ENCODE measurements at places on chromosomes 2 and 18.

DNA sequence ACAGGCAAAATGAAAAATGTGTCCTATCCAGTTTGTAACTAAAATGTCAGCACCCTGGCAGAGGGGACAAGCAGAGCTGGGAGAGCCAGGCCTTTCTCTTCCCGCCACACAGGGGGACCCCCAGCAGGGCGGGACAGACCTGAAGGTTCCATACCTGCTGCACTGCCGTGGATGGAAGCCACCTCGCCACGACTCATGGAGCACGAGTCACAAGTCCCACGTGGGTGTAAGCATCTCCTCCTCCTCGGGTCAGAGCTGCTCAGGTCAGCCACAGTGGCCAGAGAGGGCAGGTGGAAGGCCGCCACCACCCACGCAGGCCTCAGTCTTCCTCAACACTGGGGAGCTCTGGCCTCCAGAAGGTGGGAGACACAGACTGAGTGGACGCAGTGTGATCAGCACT lies 21.0 kb downstream of the C1QL2 start:
- no peak for DNase-seq

GRCh38 chr2:176206682-176207081 lies 18.2 kb downstream of the HOXD1 start:
- no peak for DNase-seq

DNA sequence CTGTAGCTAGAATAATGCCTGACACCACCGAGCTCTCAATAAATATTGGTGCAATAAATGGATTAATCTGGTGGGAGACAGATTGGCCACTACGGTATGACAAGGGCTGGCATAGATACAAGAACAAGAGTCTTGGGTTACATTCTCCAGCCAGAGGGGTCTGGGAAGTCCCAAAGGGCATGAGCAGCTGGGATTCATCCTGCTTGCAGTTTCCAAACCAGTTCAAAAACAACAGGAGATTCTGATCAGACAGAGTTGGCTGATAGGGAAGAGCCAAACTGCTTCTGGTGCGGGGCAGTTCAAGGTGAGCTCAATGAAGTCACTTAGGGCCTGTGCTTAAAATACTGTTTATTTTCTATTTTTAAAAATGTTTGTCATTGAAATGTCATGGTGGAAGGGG lies 266.9 kb downstream of the TNS1 start:
- no peak for DNase-seq

DNA sequence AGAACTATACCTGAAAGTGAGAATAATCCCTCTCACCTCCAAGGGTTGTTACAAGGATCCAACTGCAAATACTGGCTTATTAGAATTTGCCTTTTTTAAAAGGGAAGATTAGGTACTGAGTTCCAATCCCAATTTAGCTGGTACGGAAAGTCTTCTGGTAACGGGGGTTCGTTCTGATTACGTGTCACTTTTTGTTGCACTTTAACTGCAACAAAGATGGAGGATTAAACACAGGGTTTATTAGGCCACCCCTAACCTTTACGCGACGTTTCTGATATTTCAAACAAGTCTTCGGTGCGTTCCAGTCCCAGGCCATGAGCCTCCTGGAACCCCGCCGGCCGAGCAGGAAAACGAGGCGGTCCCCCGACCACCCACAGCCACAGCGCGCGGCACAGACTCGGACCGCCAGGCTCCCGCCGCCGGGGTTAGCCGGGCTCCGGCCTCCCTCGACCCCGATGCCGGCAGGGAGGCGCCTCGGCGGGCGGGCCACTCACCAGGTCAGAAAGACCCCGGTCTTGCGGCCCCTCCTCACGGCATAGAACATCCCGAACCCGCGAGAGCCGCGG lies 411 bp downstream of the RNASEH1 start:
- no peak for DNase-seq

GRCh38 chr2:151842830-151843690 lies 14.8 kb upstream of the ARL5A start:
- no peak for DNase-seq

DNA sequence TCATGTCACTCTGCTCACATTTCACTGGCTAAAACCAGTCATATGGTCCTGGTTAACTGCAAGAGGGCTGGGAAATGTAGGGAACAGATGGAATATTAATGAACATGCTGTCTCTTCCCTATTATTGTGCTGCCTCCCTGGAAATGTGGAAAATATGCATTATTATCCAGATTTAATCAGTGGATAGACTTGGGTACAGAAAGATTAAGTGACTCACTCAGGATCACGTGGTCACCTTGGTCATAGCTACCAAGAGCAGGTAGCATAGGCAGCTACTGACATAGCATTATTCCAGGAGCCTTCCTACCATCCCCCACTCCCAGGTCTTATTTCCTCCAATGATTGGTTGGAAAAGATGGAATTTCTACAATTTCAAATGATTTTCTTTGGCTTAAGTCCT lies 141.1 kb downstream of the HRH4 start:
- no peak for DNase-seq

DNA sequence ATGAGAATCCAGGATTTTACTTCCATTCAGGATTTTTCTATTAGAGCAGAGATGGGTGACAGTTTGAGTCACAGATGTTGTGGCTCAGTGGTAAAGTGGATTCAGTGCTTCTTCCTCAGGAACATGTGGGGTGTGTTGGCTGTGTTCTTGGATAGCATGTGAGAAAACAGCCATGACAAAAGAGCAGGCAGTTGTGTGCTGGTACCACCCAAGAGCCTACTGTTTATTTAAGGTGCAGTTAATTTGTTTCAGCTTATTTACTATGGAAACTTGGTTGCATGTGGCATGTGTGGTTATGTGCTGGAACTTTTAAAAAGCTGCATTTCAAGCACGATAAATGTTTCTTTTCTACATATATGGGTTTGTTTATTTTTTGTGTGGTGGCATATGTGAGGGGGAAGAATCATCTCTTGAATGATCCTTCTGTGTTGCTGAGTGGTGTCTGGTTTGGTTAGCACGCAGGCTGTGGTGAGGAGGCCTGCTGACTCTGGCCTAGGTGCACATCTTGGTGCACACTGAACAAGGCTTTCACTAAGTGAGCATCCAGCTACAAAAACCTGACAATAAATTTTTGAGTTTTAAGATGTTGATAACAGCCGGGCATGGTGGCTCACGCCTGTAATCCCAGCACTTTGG lies 67.3 kb downstream of the SPTBN1 start:
- DNase-seq = no peak

DNA sequence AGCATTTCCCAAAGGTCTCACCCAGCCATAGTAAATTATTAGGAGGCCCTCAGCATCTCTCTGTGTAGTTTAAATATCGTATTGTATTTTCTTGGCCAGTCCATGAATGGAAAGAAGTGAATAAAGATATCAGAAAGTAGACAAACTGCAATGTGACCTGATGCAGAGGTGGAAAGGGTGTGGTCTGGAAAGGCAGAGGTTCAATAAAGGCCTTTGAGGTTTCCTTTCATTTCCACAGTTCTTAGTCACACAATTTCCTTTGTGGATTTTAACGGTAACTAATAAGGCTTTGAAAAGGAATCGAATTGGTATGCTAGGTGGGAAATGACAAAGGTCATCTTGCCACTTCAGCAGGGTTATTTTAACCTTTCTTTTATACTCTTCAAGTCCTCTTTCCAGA lies 20.1 kb upstream of the WIPF1 start:
- no peak for DNase-seq

- no peak for DNase-seq
Measured at GRCh38 chr2:161033059-161033660, 127.1 kb upstream of the TANK start.

DNA sequence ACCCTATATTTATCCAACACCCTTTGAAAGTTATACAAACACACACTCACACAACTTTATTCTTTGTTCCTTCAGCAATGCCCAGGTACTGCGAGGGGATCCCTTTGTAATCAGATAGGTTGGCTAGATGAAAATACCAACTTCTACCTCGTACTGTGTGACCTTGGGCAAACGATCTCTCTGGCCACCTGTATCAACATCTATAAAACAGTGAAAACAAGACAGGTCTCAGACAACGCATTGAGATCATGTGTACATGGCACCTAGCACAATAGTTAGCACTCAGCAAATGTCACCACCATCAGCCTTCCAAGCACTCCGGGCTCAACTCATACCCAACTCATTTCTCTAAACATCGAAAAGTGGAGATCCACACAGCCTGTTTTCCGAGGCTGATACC lies 118.4 kb upstream of the PPP1CB start:
- no peak for DNase-seq

GRCh38 chr2:183866666-183867065 lies 731.7 kb upstream of the ZNF804A start:
- no peak for DNase-seq

- no peak for DNase-seq
Measured at GRCh38 chr18:24993628-24994027, 358.3 kb downstream of the ZNF521 start.

DNA sequence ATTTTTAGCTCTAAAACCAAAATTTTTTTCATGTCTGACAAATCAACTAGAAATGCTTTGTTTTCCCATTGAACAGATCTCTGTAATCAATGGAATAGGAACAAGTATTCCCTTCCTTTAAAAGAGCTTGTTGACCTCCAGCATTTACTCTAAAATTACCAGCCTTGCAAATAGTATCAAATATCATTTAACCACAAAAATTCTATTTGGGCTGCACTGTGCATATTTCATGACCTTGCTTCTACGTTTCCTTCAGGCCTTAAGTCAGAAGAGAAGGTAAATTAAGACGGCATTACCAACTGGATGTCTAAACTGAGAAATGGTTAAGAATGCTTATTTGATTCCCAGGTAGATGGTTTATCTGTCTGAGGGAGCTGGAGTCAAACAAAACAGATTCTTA lies 33.3 kb upstream of the NRXN1 start:
- no peak for DNase-seq

- DNase-seq = no peak
Measured at GRCh38 chr18:23990474-23991410, 23.8 kb upstream of the TTC39C start.

- DNase-seq = no peak
Measured at GRCh38 chr2:34831096-34831495, 1232.0 kb upstream of the FAM98A start.

DNA sequence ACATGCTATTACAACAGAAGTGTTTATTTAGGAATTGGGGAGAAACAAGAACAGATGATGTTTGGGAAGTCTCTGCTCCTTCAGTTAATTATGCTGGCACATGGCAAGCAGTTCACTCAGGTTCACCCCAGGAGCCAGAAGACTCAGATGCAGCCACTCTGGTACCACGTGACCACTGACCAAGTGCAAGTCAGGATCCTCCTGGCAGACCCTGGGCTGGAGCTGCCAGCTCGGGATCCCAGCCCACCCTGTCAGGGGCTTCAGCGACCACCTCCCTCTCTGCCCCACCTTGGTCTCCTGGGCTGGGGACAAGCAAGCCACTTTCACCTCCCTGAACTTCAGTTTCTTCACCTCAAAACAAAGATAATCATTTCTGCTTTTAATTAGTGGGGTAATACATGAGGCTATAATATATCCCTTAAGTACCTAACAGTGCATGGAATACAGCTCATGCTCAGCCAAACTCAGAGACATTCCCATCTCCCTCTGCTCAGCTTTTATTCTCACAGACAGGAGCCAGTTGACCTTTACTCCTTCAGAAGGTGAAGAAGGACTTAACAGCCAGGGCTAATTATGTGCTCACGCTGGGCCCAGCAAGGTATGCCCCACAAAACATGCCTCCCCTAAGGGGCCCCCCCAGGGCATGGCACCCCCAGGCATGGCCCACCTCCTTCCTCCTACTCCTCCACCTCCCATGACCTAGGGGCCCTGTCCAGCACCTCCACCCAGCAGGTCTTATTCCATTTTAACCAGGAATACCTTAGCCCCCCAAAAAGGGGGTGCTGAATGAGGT lies 11.8 kb downstream of the CRACDL start:
- DNase-seq = no peak

GRCh38 chr2:178197791-178198190 lies 3.5 kb downstream of the OSBPL6 start:
- DNase-seq = no peak

DNA sequence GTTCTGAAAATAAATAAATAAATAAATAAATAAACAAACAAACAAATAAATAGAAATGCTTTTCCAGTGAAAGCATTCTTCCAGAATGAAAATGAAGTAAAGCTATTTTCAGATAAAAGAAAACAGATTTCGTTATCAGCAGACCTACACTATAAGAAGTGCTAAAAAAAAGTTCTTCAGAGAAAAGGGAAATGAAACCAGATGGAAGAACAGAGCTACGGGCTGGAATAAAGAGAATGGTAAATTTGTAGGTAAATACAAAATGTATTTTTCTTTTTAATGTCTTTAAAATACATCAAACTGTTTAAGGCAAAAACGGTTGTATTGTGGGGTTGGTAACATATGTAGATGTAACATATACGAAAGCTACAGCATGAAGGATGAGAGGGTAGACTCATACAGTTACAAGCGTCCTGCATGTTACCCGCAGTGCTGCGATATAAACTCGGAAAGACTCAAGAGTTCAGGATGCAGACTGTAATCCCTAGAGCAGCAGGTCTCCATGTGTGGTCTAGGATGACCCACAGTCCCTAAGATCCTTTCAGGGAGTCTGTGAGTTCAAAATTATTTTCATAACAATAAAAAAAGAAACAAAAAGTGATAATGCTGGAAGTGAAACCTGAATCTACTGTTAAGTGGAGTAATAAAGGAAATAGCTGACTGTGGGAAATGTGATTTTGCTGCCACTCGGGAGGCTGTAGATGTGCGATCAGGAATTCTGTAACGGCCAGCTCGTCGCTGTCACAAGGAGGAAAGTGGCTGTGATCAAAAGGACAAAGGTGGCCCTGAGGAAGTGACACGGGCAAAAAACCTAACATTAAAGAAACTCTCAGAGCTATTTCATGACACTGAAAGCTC lies 5.3 kb upstream of the RAB12 start:
- DNase-seq = no peak

DNA sequence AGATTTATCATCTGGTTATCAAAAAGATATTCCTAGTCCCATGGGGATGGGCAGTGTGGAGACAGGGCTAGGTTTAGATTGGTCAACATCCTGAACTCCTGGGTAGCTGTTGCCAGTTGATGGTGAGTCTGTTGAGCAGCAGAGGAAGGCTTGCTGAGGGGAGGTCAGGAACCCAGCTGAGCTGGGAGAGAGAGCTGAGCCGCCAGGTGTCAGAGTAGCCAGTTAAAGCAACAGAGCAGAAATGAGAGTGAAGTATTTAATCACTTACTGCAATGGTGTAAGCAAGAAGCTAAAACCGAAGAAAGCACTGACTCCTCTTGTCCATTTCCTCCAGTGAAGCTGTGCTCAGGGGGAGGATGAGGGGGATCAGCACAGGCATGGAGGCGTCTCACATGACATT lies 29.6 kb downstream of the SMYD1 start:
- DNase-seq = no peak

DNA sequence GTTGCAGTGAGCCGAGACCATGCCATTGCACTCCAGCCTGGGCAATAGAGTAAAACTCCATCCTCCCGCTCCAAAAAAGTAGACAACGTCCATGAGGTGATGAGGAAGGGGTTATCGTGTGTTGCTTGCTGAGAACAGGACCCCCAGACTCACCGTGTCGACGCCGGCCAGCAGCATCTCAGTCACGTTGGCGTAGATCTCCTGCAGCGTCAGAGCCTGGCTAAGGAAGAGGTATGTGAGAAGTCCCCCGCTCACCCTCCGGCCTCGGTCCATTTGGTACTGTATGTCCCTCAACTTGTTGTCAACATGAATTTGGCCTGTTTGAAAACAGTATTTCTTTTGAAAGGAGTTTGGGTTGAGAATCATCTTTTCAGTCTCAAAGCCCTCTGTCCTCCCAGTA lies 20.9 kb downstream of the CYP27C1 start:
- no peak for DNase-seq

Data from stimulated activated CD4-positive, alpha-beta T cell treated with anti-CD3 and anti-CD28 coated beads, Interleukin-2, amount 100 ng/mL, for 48 hours (primary cell).